Retinal pigment epithelial cell (primary cell): ENCODE measurements at places on chromosomes 13 and 19.

DNA sequence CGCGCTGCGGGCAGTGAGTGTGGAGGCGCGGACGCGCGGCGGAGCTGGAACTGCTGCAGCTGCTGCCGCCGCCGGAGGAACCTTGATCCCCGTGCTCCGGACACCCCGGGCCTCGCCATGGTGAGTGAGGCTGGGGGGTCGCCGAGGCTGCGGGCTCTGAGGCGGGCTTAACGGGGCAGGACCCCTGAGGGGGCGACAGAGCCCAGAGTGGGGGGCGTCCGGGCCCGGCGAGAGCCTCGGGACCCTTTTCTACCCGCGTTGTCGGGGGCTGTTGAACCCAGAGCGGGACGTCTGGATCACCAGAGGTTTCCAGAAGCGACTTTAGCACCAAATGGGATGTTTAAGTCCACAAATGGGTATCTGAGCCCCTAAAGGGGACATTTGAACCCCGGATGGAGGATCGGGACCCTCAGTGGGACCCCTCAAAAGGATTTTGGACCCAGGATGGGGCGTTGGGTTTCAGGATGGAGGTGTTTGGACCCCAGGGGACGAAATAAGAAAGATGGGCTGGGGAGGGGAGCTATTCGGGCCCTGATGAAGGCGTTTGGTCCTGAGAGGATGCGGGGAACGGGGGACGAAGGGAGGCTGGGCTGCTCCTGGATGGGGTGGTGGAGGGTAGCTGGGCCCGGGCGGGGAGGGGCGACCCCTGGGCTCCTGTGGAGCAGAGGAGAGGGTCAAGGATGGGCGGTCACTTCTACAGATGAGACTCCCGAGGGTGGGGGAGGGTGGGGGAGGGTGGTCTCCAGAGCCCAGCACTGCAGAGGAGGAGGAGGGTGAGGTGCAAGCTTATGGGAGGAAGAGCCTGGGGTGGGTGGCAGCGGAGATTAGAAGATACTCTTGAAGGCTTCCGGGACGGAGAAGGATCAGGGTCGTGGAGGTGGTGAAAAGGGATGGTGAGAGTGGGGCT, at the start of gene CALM3:
CALM3 (plus strand) TSS at position 13 of the 907 bp plus-strand sequence; CDS start at position 118, 105 bp downstream.
- DNase-seq = no peak

GRCh38 chr19:1725100-1726064, 27.9 kb upstream of the ONECUT3 start:
- no peak for DNase-seq

DNA sequence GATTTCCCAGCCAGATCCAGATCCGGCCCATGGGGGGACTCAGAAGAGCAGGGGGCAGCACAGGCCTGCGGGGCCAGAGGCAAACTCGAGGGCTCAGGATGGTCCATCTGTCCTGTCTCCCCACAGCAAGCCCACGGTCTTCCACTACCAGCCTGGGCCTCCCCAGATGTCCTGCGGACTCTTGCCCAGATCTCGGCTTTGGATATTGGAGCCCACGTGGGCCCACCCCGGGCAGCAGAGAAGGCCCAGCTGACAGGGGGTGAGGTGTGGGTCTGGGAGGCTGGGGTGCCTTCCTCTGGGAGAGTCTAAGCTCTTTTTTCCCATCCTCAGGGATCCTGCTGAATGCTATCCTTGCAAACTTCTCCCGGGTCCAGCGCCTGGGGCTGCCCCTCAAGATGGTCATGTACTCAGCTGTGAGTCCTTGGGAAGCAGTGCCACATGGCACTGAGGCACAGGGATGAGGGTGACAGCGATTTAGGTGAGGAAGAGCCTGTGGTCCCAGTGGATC, 3.4 kb downstream of the ACP4 start:
- DNase-seq = no peak

GRCh38 chr13:29684441-29684840, 89.0 kb upstream of the SLC7A1 start:
- DNase-seq = no peak

DNA sequence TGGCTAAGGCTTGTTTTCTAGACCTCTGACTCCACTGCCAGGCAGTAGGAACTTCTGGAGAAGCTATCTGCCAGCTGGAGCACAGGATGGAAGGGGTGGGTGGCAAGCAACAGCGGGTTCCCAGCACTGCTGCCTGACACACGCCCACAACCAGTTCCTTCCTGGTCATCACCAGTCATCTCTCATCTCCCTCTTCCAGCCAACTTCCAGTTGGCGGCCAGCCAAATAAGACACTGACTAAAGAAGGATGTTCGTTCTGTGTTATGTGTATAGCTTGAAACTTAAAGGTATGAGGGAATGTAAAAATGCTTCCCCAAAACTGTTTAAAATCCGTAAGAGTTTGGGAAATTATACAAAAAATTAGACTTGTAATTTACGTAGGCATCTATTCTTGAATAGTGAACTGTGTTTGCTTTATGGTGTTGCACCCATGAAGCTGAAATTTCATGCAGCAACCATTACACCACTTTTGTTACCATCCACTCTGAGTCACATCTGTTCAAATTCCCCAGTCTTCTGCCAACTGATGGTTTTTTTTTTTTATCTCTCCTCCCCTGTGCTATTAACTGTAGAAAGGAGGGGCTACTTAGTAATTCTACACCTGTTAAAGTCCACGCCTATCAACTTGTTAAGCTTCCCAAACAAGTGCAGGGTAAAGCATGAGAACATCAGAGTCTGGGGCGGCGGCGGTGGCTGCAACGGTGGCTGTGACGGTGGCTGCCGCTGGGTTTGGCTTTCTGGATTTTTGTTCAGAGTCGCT, 86.2 kb upstream of the FRY start:
- peak; percentile 52 for DNase-seq

GRCh38 chr13:24042710-24043440, 117.6 kb upstream of the SPATA13 start:
- DNase-seq = no peak

DNA sequence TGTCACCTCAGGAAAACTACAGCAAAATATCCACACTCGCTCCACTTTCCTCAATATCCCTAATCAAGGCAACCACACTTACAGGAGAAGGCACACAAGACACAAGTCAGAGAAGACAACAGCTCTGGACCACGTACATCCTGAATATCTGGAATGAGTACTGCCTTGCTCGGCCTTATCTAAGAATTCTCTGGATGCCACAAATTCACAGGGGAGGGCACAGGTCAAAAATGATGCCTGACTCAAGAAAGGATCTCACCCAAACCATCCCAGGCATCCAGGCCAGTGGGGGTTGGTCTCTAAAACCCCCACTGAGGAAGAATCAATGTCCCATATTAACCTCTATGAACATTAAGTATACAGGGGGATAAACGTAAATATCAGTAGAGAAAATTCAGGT, 29.9 kb downstream of the ATP7B start:
- DNase-seq = no peak

DNA sequence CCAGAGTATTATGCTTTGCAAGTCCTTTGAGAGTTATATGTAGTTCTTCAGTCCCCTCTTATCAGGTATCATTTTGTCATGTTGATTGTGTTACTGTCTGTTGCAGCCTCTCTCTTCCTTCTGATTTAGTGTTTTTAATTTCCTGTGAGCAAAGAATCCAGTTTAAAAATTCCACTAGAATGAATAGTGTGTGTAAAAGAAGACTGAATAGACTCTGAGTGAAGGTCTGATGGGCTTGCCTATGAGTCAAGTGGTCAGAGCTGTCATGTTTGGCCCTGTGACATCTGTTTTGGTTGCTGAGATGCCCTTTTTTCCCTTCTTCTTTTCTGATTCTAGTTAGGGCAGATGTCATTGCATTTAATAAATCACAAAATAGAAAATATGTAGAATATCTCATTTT, 23.3 kb upstream of the KCTD4 start:
- no peak for DNase-seq

- no peak for DNase-seq
Measured at GRCh38 chr19:35278578-35279284, 3.6 kb upstream of the HAMP start.

- no peak for DNase-seq
Measured at GRCh38 chr13:76684336-76684735, 201.9 kb downstream of the KCTD12 start.

- DNase-seq = no peak
Measured at GRCh38 chr13:72696579-72696978, 30.9 kb downstream of the MZT1 start.

DNA sequence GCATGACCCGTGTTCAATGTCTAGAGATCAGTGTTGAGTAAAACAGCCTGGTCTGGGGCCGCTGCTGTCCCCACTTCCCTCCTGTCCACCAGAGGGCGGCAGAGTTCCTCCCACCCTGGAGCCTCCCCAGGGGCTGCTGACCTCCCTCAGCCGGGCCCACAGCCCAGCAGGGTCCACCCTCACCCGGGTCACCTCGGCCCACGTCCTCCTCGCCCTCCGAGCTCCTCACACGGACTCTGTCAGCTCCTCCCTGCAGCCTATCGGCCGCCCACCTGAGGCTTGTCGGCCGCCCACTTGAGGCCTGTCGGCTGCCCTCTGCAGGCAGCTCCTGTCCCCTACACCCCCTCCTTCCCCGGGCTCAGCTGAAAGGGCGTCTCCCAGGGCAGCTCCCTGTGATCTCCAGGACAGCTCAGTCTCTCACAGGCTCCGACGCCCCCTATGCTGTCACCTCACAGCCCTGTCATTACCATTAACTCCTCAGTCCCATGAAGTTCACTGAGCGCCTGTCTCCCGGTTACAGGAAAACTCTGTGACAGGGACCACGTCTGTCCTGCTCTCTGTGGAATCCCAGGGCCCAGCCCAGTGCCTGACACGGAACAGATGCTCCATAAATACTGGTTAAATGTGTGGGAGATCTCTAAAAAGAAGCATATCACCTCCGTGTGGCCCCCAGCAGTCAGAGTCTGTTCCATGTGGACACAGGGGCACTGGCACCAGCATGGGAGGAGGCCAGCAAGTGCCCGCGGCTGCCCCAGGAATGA, 1.5 kb upstream of the CEACAM5 start:
- DNase-seq = no peak

DNA sequence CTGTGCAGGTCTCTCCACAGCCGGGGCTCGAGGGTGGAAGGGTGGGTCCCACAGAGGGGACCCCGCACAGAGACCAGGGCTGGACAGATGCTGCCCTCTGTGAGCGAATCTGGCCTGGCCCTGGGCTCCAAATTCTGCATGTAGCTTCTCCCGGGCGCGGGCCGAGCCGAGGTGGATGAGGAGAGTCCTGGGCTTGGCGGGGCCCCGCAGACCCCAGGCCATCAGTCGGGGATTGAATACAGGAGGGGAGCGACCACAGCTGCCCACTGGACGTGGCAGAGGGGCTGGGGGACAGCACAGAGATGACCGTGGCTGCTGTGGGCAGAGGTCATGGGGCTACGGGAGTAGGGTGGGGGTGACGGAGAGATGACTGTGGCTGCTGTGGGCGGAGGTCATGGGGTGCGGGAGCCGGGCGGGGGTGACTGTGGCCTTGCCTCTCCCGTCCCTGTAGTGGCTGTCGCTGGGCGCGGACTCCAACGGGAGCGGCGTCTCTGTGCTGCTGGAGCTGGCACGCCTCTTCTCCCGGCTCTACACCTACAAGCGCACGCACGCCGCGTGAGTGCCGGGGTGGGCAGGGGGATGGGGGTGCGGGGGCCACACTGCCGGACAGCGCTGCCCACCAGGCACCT, 15.5 kb downstream of the NCLN start:
- DNase-seq = no peak

- no peak for DNase-seq
Measured at GRCh38 chr19:46014941-46015686, 7.7 kb downstream of the PGLYRP1 start.

DNA sequence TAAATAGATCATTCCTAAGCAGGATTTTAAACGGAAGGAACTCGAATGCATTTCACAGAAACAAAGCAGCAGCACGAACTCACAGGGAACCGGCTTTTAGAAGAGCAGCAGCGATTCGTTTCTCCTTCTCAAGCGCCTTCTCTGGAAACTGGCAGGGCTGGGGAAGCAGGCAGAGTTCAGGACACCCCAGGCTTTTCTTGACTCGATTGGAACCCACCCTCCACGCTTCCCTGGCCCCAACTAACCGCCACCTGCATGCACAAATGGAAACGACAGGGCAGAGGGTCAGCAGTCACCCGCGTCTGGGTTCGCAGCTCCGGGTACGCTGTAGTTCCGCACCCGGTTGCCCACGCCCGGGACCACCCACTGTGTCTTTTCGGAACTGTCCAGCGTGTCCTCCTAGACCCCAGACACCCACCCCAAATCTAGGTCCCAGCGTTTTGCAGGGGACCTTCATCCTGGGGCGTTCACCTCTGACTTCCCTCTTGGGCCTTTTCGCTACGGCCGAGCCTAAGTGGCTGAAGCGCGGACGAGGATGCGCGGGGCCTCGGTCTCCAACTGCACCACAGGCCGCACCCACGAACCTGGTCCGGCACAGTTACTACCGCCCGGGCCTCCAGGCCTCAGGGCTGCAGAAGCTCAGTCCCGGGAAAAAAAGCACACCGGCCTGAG, 500 bp downstream of the ZFP30 start:
- DNase-seq = peak; percentile 9

DNA sequence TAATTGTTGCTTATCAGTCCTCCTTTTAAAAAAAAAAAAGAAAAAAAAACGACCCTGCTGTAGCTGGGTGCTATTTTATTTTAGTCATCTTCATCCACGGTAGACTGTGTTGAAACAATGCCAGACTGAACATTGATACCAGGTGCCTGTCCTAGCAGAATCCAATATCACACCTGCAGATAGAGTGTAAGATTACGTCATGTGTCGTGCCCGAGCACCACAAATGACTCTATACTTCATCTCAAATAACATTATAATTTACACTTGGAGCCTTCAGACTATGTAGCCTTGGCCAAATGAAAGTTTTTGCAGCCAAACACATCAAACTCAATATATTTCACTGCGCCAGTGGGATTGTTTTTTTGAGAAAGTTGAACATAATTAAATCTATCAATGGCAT, 410.6 kb downstream of the FGF9 start:
- no peak for DNase-seq

- no peak for DNase-seq
Measured at GRCh38 chr19:41897181-41897580, 14.2 kb downstream of the ARHGEF1 start.

DNA sequence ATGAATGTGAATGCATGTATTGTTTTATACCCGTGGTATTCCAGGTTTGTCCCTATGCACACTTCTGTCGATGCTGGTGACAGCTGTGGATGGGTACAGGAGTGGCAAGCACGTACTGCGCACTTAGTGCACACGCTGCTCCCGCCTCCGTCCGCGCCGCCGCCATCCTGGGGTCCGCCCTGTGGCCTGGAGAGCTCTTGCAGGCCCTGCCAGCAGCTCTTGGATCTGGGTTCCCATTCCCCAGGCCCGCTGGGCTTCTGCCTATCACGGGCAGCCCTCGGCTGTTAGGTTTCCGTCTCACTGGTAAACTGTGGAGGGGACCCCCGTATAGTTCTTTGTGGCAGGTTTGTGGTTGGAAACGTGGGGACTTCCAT, 4.0 kb downstream of the GNA11 start:
- no peak for DNase-seq

- no peak for DNase-seq
Measured at GRCh38 chr13:25816239-25816638, 235.6 kb downstream of the SHISA2 start.

DNA sequence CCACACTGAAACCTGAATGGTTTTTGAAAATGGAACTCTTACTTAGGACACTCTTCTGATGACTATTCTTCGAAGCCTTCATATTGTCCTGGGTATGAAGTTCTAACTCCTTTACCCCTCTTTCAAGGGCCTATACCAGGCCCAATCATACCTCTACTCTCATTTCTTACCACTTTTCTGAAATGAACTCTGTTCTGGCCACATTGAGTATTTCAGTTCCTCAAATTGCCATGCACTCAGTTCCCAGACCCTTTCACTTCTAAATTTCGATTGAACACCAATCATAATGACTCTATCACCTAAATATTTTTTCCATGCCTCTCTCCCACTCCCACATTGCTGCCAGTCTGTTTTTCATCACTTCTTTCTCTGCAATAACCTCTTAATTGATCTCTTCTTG, 53.7 kb downstream of the LACC1 start:
- no peak for DNase-seq
